ENCODE measurements at places on chromosomes 5 and 9.

DNA sequence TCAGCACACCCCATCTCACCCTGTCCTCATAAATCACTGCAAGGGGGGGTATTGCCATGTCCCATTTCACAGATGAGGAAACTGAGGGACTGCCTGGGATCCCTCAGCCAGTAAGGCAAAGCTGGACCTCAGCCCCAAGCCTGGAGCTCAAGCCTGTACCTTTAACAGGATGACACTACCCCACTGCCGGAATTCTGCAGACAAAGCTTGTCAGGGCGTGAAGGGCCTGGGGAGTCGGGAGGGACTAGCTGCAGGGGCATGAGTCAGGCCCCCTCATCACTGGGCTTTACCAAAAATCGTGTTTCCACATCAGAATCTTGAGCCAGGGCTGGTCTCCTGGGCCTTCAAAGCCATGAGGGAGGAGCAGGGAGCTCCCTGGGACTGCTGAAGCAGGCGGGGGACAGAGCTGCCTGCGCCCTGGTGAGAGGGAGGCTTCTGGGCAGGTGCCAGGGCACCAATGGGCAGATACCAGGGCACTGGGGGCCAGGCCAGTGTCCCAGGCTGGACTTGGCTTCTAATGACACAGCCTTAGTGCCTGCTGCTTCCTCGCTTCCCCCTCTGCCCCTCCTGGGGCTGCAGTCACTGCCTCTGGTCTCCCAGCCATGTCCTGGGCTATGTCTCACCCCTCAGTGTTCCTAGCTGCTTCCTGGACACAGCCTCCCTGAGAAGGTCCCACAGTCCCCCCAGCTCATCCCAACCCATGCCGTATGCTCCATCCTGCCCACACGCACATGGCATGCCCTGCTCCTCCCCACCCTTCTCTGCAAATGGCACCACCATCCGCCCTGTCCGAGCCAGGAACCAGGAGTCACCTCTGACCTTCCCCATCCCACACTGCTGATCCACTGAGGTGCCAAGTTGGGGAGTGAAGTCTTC lies 80.7 kb downstream of the LMX1B start:
- no peak for DNase-seq

GRCh38 chr5:24923400-24923799 lies 278.6 kb upstream of the CDH10 start:
- DNase-seq, result no peak

DNA sequence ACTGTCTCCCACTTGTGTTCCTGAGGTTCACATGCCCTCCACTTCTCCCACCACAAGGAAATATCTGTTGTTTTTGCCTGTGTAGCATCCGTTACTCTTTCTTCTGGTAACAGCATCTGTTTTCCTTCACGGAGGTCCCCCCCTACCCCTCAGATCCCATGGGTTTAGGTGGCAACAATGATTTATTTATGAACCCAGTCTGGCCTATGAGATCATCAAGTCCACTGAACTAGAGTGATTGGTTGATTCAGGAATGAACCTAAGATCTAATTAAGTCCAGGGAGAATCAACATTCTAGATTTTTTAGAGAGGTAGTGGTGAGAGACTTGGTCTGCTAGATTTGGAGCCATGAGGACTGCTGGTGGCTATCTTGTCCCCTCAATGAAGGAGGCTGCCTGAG lies 166.8 kb downstream of the NR3C1 start:
- DNase-seq, result no peak

GRCh38 chr5:139543423-139543991 lies 17.6 kb upstream of the UBE2D2 start:
- DNase-seq, result no peak

- no peak for DNase-seq
Measured at GRCh38 chr9:15501179-15501578, 9.6 kb downstream of the PSIP1 start.

GRCh38 chr5:88677376-88677895 lies 205.5 kb downstream of the MEF2C start:
- DNase-seq, result no peak

- no peak for DNase-seq
Measured at GRCh38 chr5:145531038-145531734, 304.0 kb downstream of the PRELID2 start.

DNA sequence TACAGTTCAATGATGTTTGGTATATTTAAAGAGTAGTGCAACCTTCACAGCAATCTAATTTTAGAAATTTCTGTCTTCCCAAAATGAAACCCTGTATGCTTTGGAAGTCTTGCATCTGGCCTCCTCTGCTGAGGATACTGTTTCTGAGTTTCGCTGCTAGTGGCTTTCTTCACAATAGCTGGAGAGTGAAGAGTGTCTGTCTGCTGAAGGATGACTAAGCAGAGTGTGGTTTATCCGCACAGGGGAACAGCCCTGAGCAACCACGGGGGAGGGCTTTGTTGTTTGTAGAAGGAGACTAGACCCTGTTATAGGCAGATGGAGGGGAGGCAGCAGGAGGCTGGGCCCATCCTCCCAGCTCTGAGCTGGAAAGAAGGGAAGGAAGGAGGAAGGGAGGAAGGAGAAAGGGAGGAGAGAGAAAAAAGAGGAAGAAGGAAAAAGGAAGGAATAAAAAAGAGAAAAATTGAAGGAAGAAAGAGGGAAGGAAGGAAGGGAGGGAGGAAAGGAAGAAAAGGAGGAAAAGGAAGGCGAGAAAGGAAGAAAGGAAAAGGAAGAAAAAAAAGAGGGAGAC lies 10.5 kb upstream of the IRX2 start:
- DNase-seq, result no peak

- no peak for DNase-seq
Measured at GRCh38 chr9:136081113-136081825, 13.8 kb downstream of the NACC2 start.

DNA sequence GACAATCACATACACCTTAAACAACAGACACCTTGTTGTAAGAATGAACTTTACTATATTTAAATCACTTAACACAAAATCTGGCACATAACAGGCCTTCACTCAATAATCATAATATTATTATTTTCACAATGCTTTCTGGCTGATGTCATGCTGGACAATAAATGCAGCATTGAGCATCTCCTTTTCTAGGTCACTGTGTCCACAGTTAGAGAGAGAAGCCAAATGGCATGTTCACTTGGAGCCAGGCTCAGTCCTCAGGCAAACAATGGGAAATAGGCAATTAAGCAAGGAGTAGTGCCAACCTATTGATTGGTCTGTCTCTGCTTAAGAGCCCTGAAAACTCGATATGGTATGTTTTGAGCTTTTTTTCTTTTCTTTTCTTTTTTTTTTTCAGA lies 50.6 kb upstream of the KLF4 start:
- DNase-seq, result no peak
